ENCODE measurements at places on chromosomes 7 and 10.

- DNase-seq = no peak
Measured at GRCh38 chr7:68861171-68861570, 737.1 kb upstream of the AUTS2 start.

GRCh38 chr10:62614389-62615157 is 189.9 kb upstream of the ADO start:
- DNase-seq = peak; percentile 39

DNA sequence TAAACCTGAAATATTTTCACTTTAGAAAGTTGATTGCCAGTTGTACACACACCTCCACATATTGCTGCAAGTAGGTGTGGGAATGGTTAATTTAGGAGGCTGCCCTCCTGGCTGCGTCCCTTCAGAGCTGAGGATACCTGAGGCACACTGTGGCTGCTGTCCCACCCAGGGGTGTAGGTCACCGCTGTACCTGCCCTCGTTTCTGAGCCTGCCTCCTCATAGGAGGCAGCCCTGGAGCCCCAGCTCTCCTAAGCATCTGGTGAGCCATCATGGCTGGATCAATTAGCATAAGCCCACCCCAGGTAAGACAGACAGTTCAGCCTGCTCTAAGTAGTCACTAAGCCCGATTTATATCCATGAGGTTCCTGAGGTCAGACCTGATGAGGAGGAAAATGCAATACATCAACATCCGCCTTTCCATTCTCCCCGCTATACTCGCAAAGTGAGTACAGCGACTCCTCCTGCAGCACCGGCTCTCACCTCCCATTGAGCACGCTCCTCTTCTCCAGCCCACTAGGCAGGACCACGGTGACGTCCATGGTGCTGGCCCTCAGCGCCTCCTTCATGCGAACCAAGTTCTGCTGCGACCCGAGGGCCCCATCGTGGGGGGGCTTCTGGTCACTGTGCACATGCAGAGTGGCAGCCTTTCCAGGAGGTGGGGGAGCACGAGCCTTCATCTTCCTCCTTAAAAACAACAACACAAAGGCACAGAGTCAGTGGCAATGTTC is 97.2 kb downstream of the COBL start:
- no peak for DNase-seq

- DNase-seq = no peak
Measured at GRCh38 chr7:98211676-98212531, 665 bp downstream of the BHLHA15 start.

- peak; percentile 77 for DNase-seq
Measured at GRCh38 chr10:75180592-75180991, 30.0 kb upstream of the VDAC2 start.

- DNase-seq = no peak
Measured at GRCh38 chr10:122774231-122774630, 71.4 kb downstream of the CUZD1 start.

GRCh38 chr7:140881507-140882228 is 43.1 kb downstream of the BRAF start:
- no peak for DNase-seq

- peak; percentile 46 for DNase-seq
Measured at GRCh38 chr10:13189961-13190360, 28.6 kb downstream of the MCM10 start.

GRCh38 chr10:101704331-101704730 is 9.4 kb upstream of the FBXW4 start:
- DNase-seq = no peak

GRCh38 chr10:53491774-53492173 is 719.2 kb upstream of the MBL2 start:
- DNase-seq = no peak

GRCh38 chr7:105764506-105764905 is 111.9 kb downstream of the ATXN7L1 start:
- DNase-seq = no peak

DNA sequence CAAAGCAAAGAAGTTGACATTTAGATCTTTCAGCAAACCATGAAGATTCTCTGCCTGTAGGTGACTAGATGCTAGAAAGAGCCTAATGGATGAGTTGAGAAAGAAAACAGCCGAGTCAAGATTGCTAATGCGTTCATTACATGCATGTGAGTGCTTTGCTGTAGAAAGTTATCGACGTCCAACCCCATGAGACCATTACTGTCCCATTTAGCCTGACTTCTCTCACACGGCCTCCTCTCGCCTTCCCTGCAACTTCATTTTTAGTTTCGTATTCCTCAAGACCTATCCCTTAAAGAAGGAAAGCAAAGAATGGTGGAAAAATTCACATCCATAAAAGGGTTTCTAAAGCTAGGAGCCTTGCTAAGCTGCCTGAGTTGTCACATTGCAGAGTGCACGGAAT is 113.7 kb upstream of the DPP6 start:
- no peak for DNase-seq

GRCh38 chr7:157547611-157548010 is 210.8 kb downstream of the DNAJB6 start:
- DNase-seq = no peak

DNA sequence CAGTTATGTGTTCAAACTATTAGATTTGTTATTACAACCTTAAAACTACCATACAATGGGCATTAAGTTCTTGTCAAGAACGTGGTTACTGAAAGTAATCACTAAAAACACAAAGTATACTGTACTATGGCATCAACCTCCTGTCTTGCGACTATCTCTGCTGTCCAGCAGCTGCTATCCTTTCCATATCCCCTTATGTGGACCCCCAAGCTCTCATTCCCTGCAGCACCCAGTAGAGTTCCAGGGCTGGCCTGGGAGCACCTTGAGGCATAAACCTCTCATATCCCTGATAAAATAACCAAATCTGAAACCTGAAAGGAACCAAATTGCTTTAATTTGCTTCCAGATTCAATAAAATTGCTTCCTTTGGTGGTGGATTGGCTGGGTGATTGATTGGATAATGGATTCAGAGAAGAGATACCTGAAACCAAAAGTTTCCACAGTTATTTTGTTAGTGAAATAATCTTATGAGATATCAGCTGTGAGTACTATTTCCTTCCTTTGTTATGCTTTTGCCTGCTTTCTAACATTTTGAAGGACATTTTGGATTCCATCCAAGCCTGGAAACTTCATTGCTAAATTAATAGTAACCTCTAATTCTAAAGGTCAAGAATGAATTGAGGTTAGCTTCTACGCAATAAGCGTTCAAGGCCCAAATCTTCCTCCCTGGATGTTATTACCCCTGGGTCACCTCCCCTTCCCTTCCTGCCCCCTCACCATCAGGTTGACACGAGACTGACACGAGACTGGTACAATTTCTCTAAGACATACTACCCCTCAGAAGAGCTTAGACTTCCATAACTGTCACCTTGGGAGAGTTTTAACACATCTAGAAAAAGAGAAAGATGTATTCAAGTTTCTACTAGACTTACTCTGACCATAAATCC is 48.8 kb downstream of the RELN start:
- DNase-seq = no peak

GRCh38 chr7:3097734-3098133 is 54.1 kb upstream of the CARD11 start:
- no peak for DNase-seq

DNA sequence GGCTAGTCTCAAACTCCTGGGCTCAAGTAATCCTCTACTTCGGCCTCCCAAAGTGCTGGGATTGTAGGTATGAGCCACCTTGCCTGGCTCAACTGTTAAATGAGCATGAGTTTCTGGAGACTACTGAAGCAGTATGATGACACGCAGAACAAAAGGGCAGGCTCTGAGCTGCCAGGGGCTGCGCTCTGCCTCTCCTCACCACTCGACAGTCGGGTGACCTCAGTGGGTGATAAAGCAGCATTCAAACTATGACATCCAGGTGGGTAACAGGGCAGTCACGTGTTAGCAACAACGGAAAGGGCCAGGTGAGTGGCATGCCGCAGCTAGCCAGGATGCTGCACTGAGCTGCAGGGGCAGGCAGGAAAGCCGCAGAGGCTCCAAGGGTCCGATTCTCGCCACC is 71.5 kb downstream of the CYTH3 start:
- DNase-seq = no peak

DNA sequence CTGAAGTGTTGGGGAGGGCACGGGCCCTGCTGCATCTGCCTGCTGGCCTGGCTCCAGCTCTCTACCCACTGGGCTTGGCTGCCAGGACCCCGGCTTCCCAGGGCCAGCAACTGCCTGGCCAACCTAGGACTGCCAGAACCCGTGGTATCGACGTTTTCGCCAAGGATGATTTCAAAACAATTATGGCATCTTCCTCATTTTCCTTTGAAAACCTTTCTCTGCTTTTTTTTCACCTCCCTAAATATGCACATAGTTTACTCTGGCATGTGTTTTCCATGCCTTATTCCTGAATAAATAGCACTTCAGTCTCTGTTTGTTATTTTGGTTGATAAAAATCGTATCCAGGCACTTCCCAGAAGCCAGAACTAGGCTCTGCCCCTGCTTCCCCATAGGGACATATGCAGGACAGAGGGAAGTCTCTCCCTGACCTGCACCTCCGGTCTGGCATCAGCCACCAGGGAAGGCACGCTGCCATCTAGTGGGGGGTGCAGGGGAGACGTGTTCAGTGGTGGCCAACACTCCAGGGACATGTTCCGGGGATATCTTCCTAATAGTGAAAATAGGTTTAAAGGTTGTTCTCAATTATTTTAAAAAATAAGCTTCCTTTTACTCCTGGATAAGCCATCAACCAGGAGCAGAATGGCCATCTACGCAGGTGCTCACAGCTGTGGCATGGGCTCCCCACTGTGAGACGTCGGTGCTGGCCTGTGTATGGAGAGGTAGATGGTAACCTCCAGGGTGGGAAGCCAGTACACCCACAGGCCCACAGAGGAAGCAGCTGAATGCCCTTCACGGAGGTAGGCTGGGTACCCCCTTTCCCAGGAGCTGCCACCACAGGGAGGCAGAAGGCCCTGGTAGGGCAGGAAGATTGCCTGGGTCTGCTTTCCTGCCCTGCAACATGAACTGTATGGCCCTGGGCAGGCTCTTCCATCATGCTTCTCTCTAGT is 30.7 kb upstream of the ANTXRL start:
- DNase-seq = peak; percentile 48

Measured in adipocyte (in vitro differentiated cells).